ENCODE measurements at places on chromosomes 6 and 20.

- no peak overlapping the region for H3K4me3 ChIP-seq
- no peaks in the 10 kb centered on the region for H3K36me3 ChIP-seq
- no peaks in the 10 kb centered on the region for H3K27me3 ChIP-seq
- no peak for DNase-seq
These were observed 40.0 kb upstream of the NRN1 start for GRCh38 chr6:6046716-6047115.

DNA sequence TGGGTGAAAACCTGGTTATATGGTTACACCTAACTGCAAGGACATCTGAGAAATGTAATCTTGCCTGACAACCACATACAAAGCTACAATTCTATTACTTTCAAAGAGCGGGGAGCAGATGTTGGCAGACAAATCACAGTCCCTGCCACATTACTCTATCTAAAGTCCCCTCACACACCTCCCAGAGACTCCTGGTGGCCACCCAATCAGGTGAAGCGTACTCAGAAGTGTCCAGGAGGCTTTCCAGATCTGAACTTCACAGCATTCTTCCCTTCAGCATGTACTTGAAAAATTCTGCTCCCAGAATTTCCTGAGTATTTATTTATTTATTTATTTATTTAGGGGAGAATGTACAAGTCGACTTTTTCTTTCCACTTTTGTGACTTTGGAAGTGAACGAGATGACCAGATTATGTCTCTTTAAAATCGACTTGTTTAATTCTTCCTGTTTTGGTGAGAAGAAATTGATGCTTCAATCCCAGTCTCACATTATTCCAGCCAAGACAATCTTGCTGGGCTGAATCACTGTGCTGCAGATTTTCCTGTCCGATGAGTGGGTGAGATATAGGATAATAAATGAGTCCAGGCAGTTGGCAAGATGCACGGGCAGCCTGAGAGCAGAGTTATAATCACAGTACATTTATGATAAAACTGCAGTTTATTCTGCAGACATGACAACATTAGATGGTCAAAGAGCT is 46.9 kb upstream of the POPDC3 start:
- no peaks in the 10 kb centered on the region for H3K27me3 ChIP-seq
- H3K36me3 ChIP-seq: no peaks in the 10 kb centered on the region
- H3K4me3 ChIP-seq: no peak overlapping the region
- no peaks in the 10 kb centered on the region for H3K4me1 ChIP-seq
- DNase-seq: no peak

GRCh38 chr6:157996918-157997702 is 15.4 kb downstream of the SYNJ2 start:
- peaks cover 14% of the 10 kb centered on the region for H3K4me1 ChIP-seq
- H3K27me3 ChIP-seq: no peaks in the 10 kb centered on the region
- DNase-seq: no peak
- no peak overlapping the region for H3K27ac ChIP-seq

DNA sequence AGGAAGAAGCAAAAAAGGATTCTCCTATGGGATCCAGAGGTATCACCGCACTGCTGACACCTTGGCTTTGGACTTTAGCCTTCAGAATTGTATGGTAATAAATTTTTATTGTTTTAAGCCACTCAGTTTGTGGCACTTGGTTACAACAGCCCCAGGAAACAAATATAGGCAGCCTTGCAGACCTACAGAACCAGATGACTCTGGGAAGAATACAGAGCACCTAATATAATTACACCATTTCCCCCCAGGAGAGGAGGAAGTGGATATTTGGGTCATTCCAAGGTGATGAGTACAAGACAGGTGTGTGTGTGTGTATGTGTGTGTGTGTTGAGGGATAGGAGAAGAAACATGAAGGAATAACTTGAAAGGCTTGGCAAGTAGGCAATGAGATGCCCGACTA is 84.2 kb upstream of the ENPP5 start:
- no peaks in the 10 kb centered on the region for H3K4me1 ChIP-seq
- no peak for DNase-seq
- H3K27ac ChIP-seq: no peak overlapping the region

DNA sequence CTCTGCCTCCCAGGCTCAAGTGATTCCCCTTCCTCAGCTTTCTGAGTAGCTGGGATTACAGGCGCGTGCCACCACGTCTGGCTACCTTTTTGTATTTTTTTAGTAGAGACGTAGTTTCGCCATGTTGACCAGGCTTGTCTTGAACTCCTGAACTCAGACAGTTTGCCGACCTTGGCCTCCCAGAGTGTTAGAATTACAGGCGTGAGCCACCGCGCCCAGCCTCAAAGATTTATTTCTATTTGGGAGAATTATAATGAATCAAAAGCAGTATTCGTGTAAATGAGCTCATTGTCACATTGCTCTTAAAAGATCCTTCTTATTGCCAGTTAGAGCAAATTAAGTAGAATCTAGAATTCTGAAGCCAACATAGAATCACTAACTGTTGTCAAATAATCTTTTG is 9.4 kb upstream of the ZNF343 start:
- no peak for DNase-seq
- no peak overlapping the region for H3K27ac ChIP-seq
- H3K36me3 ChIP-seq: no peaks in the 10 kb centered on the region
- H3K4me3 ChIP-seq: no peak overlapping the region
- no peaks in the 10 kb centered on the region for H3K27me3 ChIP-seq

DNA sequence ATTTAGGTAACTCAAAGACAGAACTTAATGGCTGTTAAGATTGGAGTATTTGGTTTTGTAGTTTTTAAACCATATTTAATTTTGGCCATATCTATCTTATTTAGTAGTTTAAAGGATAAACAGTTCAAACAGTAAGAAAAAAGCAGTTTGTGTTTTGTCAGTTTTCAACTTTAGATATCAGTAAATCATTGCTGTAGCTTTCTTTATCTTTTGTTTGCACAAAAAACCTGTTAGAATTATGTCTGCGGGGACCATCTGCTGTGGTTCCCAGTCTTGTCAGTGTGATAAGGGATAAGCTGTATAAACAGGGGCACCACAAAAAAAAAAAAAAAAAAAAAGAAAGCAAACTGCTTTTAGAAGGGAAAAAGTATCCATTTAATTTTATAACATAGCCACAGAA is 40.9 kb downstream of the CDKAL1 start:
- no peak for DNase-seq
- H3K27ac ChIP-seq: no peak overlapping the region
- no peaks in the 10 kb centered on the region for H3K27me3 ChIP-seq
- H3K4me3 ChIP-seq: no peak overlapping the region

DNA sequence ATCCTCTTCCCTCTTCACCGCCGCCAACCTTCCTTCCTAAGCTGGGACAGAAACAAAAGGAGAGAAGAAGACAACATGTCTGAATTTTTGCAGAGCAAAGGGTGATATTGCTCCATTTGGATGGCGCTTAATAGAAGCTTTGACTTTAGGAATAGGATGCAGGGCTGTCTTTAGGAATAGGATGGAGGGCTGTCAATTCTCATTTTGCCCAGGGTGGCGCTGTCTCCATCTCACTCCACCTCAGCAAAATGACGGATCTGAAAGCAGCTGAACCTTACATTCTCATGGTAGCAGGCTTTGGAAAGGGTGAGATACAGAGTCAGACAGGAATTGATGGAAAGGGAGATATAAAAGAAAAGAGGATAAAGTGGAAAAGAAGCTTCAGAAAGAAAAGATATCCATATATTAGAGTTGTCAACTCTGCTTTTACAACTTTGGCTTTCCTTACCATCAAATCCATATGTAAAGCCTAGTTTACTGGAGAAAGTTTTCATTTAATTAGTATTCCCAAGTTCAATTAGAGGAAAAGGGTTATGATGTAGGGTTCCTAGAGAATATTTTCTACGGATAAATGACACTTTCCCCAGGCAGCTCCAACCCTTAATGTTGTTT is 2.4 kb downstream of the MTCL3 start:
- H3K27ac ChIP-seq: no peak overlapping the region
- H3K36me3 ChIP-seq: no peaks in the 10 kb centered on the region
- H3K27me3 ChIP-seq: peaks cover 12% of the 10 kb centered on the region
- H3K4me3 ChIP-seq: peak overlapping the region; percentile 77
- H3K4me1 ChIP-seq: peaks cover 14% of the 10 kb centered on the region
- no peak for DNase-seq

DNA sequence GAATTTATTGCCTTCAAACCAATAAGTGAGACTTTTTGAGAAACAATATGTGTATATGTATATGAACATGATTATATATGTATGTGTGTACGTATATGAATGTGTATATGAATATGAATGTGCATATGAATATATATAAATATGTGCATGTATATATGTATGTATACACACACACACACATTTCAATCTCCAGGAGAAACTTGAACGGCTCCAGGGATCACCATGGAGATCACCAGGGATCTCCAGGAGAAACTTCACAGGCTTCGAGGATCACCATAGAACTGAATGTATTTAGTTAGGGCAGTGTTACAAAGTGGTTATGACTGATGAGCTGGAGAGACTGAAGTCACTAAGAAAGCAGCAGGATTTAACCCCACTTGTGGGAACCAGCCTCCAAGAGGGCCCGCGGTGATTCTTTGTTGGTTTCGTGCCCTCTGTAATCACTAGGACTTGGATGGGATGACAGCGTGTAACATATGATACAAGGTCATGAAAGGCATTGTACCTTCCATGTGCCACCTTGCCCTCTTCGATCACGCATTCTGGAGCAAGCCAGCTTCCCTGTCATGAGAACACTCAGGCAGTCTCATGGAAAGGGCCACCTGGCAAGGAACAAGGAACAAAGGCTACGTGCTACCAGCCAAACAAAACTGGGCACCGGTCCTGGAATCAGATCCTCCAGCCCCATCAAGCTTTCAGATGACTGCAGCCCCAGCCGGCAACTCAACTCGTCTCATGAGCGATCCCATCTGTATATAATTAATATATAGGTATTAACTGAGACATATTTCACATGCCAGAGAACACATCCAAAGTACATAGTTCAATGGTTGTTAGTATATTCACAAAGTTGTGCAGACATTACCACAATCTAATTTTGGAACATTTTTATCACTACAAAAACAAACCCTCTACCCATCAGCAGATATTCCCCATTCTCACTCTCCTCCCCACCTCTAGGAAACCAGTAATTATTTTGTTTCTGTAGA is 8.6 kb downstream of the FAM50B start:
- DNase-seq: no peak
- H3K27me3 ChIP-seq: no peaks in the 10 kb centered on the region
- no peaks in the 10 kb centered on the region for H3K4me1 ChIP-seq

All from ascending aorta (tissue), 2 donors.